GM06990 (cell line): ENCODE measurements at places on chromosomes 2 and 18.

- no peak for DNase-seq
Measured at GRCh38 chr18:45463451-45463850, 151.8 kb upstream of the SLC14A2 start.

GRCh38 chr18:31454066-31454708, 6.6 kb downstream of the DSG3 start:
- DNase-seq: no peak

- no peak for DNase-seq
Measured at GRCh38 chr2:104756118-104756517, 97.8 kb upstream of the POU3F3 start.

DNA sequence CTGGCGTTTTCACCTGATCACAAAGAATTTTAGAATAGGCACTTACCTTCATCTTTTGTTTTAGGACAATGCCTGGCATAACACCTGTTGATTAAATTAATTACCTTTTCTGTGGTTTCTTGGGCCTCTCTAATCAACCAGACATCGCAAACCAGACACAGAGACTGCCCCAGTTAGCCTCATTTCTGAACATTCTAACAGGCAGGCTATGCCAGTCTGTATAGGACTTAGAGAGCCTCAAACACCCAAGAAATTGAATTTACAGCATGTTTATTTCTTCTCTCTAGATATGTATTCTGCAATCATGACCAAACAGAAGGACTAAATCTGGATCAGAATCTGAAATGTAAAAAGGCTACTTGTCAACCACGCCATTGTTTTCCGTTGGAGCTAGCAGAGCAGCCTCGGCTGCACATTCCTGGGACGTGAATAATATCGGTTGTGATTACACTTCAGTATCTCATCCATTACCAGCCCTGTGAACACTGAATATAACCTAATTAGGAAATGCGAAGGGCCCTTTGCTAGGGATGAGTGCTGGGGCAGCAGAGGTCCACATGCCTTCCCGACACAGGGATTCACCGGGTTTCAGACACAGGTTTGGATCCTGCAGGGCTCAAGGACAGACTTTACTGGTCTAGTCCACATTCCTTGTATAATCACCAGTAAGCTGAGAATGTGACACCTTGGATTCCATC, 17.5 kb upstream of the CDC42EP3 start:
- DNase-seq: no peak
